ENCODE measurements at places on chromosomes 6 and 20.
A peak's percentile ranks its signal among the peaks of the same experiment; 100 is the strongest.

- DNase-seq = no peak
Observed at GRCh38 chr20:47972916-47973309, 187.6 kb upstream of the SULF2 start.

- DNase-seq = no peak
Observed at GRCh38 chr6:6875818-6876470, 231.8 kb upstream of the RREB1 start.

GRCh38 chr20:19659448-19659847 is 98.6 kb upstream of the RIN2 start:
- DNase-seq = no peak

GRCh38 chr6:4253604-4254231 is 118.3 kb upstream of the ECI2 start:
- DNase-seq = no peak

GRCh38 chr6:13711324-13711732 is 307 bp downstream of the RANBP9 start:
- no peak for DNase-seq

DNA sequence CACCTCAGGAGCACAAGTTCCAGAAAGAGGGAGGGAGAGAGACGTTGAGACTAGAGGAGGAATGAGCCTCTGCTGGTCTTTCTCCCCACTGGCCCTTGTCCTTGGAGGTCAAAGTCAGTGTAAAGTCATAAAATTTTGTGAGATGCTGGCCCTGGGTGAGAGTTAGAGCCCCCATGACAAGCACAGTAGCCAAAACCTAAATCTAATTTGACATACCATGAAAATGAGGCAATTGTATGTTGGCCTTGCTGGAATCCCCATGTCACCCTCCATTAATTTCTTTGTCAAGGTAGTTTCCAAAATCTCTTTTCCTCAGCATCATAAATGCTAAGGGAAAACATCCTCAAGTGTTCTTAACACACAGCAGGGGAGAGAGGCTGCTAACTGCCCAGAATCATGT is 17.6 kb upstream of the NEDD9 start:
- DNase-seq = no peak

- no peak for DNase-seq
Observed at GRCh38 chr20:45727044-45727443, 4.9 kb downstream of the SPINT4 start.

DNA sequence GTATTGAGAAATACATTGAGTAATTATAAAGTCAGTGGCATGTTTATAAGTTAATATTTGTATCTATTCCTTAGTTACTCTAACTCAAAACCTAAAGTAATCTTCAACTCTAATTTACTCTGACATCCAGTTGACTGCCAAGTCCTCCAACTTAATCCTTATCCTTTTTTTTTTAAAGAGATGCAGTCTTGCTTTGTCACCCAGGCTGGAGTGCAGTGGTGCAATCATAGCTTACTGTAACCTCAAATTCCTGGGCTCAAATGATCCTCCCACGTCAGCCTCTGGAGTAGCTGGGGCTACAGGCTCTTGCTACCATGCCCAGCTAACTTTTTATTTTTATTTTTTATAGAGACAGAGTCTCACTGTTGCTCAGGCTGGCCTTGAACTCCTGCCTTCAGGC is 24.4 kb downstream of the PTPN1 start:
- DNase-seq = no peak

GRCh38 chr20:44523746-44524145 is 1.9 kb upstream of the SERINC3 start:
- no peak for DNase-seq

DNA sequence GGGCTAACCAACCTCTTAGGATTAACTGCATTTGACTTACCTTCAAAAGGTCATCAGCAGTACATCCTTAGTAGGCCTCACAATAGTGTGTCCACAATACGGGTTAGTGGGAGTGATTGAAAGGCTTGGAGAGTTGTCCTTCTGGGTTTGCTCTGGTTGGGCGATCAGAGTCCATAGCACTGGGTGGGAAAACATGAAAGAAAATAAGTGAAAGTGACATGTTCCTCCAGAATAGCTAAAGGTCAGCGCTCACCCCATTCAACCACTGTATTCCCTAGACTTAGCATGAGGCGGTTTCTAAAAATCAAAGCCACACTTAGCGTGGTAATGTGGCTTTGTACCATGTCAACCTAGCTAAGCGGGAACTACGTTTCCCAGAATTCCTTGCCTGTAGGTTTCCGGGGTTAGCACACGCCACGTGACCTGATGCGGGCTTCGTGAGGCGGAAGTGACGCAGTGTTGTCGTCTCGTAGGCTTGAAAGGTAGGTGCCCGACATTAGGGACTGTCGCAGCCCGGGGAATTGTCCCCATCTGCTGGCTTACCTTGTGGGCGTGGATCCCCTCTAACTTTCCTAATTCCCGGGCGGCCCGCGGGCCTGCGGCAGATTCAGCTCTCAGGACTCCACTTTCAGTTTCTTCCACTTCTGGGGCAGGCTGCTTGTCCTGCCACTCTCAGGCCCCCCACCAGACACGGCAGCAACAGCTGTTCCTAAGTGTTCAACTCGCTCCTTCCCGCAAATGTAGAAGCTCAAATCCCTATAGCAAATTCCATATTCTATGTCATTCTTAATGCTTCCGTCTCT is 19.8 kb upstream of the SCP2D1 start:
- DNase-seq = peak; percentile 80

- no peak for DNase-seq
Observed at GRCh38 chr20:47334022-47334551, 22.4 kb downstream of the ZMYND8 start.

- DNase-seq = no peak
Observed at GRCh38 chr6:124466949-124467348, 495.3 kb upstream of the RNF217 start.

DNA sequence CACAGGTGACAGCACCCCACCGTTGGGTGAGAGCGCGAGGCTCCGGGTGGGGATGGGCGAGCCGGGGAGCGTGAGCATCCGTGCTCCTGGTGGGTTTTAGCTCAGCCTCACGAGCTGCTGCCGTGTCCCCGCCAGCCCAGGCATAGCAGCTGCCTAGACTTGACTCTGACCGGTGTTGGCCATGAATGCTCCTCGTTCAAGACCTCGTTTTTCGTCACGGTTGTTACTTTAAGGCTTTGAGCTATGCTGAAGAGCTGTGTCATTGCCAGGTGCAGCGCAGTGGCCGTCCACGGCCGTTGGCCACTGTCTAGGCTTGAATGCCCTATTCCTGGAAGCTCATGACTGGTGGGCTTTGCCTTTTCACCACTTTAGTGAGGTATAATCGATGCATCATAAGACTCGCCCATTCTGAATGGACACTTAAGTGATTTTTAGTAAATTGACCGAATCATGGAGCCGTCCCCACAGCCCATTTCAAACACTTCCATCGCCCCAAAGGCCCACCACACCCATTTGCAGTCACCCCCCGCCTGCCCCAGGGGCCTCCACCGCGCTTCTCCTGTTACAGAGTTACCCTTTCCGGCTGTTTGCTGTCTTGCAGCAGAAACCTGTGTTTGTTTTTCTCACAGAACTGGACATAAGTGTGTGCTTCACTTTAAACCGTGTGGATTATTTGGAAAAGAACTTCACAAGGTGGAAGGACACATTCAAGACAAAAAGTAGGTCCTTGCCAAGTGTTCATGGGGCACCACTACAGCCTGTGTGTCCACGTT is 21.4 kb upstream of the ADRM1 start:
- no peak for DNase-seq

DNA sequence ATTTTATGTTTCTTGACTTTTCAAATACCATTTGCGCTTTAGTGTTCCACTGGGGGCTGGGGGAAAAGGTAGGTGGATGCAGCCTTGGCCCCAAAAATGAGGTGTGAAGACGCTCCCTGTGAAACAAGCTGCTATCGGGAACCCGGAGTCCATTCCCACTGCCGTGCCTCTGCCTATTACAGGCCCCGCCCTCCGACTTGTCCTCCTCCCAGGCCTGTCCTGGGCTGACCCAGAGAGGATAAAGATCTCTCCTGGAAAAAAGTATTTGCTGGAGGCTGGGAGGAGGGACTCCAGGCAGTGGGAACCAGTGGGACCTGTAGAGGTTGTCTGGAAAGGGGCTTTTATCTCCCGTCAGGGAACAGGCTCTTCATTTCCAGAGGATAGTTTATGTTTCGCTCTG is 215.0 kb downstream of the SLC24A3 start:
- DNase-seq = no peak
